Glutamatergic neuron (in vitro differentiated cells): ENCODE measurements at places on chromosomes 5 and 9.

GRCh38 chr5:22053195-22053594 is 799.9 kb downstream of the CDH12 start:
- DNase-seq = no peak

DNA sequence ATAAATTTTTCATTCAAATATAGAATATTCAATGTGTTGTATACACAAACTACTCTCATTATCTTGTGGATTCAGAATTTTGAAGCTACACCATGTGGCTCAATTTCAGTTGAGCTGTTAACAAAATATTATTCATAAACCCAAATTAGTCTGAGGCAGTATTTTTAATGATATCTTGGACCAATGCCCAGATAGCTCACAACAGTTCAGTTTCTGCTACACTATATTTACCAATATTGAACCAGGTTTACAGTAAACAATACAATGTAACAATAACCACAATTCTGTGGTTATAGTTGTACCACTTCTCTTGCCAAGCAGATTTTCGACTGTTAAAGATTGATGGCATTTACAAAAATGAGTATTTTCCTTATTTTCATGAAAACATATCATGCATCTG is 99.9 kb downstream of the SSBP2 start:
- no peak for DNase-seq

DNA sequence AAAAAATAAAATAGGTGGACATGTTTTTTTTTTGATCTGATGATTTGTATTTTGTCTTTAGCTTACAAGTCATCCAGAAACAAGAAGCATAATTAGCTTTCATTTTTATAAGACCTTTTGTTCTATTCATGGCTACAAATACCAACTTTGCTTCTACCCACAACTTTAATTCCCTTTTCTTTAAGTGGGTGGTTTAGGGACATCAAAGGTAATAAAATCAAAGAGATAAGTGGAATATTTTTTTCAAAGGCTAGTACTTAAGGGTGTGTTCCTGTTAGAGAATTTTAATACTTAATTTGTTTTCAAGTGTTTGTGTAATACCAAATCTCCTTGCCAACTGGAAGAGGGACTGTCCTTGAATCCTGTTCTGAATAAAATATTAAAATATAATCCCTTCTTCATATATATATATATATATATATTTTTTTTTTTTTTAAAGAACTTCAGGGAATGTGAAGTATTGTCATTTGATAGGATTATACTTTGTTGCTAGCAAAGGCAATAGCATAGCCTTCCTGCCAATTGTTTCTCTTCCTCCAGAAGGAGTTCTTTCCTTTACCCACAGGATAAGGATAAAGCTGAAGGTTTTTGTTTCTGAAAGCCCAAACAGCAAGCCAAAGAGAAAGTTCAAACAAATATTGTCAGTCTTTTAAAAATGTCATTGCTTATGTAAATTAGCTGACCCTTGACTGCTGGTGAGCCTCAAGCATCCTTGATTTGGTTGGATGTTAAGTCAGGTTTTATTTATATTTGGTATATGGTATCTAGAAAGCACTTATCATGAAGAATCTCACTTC is 108.9 kb downstream of the PAM start:
- no peak for DNase-seq

DNA sequence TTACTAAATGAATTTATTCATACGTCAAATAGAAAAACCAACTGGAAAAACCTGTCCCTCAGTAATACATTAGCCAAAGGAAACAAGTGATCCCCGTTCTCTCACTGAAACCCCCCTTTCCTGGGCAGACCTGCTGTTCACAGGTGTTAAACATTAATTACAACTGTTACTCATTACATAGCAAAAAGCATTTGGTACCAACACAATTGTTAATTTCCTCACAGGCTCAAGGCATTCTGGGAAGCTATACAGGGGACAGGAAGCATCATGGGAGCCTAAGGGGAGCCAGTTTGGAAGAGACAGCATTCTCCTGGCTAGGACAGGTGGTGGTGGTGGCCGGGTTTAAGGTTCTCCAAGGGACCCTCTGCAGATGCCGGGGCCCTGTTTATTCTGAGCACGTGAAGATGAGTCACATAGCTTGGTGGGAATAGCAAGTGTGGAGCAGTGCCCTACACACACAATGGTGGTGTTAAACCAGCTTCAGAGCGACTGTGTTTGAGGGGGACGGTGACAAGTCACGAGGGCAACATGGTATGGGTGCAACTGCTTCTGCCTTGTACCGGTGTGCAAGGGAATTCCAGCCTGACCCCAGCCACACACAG is 62.6 kb upstream of the SLC25A51 start:
- no peak for DNase-seq

DNA sequence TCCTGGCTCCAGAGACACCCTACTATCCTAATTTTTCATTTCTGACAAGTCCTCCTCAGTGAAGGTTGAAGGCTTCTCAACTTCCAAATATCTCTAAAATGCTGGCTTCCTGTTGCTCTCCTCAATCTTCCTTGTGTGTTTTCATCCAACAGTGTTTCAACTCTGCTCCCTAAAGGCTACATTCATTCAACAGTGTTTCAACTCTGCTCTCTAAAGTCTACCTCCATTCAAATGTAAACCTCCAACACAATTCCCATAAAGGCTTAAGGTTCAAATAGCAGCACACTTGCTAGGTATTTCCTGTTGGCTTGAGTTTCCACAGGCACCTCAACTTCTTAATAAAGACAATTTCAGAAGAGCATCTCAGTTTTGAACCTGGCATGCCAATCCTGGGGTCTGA is 164.8 kb downstream of the HINT1 start:
- no peak for DNase-seq

GRCh38 chr5:95162231-95162992 is 122.5 kb downstream of the MCTP1 start:
- DNase-seq = no peak

- peak; percentile 58 for DNase-seq
These were observed 4.0 kb downstream of the CXXC5 start for GRCh38 chr5:139651853-139652787.

- DNase-seq = no peak
These were observed 21.3 kb upstream of the EBF1 start for GRCh38 chr5:159121061-159121460.

- DNase-seq = no peak
These were observed 229.6 kb upstream of the ZNF608 start for GRCh38 chr5:124976086-124976485.

DNA sequence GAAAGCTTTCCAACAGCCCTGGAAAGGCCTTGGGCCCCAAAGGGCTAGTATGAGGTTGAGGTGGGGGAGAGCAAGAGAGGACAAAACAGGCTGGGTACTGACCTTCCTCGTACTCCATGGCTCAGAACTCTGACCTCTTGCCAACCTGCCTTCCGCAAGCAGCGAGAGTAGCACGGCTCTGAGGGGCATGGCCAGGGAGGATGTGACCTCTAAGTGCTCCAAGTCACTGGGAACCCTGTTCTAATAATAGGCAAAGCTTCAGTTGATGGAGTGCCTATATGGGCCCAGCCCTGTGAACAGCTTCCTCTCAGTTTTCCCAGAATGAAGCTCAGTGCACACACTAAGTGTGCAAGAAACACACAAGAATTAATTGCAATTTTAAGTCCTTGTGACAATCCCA is 127.6 kb upstream of the GABRP start:
- DNase-seq = no peak

DNA sequence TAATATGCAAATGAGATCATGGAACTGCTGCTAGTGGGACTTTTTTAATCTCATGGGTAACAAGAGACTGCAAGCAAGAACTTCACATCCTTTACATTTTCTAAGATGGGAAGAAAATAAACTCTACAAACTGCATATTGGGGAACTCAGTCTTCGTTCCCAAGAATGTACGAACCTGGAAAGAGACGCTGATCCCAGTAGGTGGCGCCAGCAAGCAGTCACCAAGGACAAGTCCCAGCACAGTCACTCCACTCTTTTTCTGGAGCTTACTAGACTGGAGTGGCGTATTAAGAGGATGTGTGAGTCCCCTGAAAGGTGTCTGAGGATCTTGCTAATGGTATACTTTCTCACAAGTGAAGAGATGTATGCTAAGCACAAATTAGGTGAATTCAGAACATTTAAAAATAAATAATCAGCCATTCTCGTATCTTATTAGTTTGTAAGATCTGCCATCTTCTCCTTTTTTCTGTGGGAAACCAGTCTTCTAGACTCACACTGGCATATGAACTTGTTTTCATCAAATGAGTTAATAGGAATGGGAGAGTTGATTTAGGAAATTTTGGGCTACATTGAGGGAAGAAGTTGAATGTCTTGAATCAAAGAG is 16.0 kb upstream of the PUM3 start:
- peak; percentile 85 for DNase-seq

DNA sequence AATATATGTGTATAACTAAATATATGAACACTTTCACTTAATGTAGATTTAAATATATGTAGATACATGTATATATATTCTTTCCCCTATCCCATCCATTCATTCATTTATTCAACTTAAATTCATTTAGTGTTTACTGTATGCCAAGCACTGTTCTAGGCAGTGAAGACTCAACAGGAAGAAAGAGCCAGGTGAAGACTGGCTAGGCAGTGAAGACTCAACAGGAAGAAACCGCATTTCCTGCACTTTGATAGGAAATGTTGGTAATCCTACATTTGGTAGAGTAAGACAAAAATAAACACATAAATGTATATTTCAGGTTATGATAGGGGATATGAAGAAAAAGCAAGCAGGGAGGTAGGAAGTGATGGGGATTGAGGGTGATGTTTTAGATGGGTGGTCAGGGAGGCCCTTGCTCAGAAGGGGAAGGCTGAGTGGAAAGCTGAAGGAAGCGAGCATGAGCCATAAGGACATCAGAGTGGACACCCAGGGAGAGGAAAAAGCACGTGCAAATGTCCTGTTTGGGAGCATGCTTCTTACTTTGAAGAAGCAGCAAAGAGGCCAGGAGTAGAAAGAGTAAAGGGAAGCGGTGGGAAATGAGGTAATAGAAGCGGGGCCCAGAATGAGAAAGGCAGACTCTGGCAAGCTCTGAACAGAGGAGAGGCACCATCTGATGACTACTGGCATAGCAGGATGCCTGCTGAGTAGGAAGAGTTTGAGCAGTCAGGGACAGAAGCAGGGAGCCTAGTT is 227.8 kb upstream of the MAP3K1 start:
- no peak for DNase-seq

- no peak for DNase-seq
These were observed 124.7 kb upstream of the IRX2 start for GRCh38 chr5:2876183-2876582.

- no peak for DNase-seq
These were observed 580.4 kb downstream of the DTWD2 start for GRCh38 chr5:118407958-118408357.

DNA sequence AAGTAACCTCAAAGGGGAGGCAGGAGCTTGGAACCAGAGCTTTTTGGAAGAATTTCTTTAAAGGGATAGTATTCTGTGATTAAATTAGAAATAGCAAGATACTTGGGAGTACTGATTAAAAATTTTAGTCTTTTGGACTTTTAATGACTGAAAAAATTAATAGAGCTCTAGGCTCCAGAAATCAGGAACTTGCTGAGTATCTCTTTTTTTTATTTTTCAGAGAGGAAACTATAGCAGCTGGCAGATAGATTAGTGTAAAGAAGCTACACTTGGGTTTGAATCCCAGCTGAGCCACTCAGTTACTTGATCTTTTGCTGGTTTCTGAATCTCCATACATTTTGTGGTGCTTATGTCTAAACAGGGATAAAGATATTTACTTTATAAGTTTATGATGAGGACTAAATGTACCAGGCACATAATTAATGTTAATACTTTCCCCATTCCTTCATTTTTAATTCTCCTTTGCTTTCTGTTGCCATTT is 94.2 kb upstream of the TNC start:
- DNase-seq = no peak

- no peak for DNase-seq
These were observed 48.1 kb downstream of the NSUN2 start for GRCh38 chr5:6584727-6585126.

GRCh38 chr5:72476275-72476674 is 30.9 kb downstream of the ZNF366 start:
- DNase-seq = no peak

DNA sequence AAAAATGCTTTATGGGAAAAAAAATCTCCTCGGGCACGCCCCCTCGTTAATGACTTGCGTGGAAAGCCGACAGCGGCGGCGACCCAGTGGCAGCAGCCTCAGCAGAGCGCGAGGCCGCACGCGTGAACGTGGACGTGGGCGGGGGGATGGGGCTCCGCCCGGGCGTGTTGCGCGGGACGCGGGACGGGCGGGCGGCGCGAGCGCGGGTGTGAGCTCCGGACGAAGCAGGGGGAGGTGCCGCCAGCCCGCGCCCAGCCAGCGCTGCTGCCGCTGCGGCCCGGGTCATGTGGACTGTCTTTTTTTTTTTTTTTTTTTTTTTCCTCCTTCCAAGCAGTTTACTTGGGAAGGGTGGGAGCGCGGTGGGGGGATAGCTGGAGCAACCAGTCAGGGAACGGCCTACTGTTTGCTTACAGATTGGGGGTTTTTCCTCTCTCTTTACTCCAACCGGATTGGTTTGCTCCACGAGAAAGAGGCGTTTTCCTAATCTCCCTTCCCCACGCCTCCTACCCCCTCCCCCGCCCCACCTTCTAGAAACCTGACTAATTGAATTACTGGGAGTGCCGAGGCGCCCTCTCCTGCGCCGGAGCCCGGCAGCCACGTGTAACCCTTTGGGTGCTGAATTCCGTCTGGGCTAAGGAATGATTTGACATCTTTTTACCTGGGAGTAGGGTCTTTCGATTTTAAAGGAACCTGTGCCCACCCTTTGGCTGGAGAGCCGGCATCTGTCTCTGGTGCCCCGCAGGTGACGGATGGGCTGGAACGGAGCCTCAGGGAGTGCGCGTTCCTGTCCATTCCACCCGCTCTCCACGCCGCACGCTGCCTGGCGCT is 1.7 kb upstream of the EFNA5 start:
- peak; percentile 87 for DNase-seq

DNA sequence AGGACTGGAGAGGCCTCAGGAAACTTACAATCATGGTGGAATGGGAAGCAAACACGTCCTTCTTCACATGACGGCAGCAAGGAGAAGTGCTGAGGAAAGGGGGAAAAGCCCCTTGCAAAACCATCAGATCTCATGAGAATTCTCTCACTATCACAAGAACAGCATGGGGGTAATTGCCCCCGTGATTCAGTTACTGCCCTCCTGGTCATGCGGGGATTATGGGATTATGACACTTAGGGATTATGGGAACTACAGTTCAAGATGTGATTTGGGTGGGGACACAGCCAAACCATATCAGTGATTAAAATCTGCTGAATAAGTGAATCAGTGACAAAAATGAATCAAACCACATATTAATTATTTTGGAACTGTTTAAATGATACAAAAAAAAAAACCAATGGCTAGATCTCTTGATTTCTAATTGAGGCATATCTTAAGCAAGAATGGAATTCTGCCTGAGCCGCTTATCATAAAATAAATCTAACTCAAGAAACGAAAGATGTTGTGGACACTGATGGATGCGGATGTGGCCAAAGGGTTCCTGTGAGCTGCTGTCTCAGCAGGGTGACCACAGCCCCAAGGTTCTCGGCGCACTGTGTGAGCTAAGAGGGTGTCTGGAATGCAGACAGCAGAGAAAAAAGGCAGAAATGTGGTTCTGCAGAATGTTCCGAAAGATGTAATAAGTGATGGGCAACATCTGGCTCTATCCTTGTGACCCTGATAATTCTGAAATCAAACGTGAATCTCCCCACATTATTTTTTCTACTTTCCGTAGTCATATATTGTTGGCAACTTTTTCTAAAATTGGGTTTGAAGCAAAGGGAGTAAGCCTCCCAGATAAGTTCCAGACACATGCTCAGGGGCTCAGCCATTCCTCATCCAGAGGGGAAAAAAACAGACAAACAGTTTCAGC is 107.2 kb upstream of the ICE1 start:
- DNase-seq = no peak
